Ovary (tissue), 10 donors: ENCODE measurements at places on chromosomes 2 and 18. TPM values are rescaled to one million over a fixed set of nuclear protein-coding genes. Genes with fewer than 3 reads are reported as not detected.

KCNG2 gene
- 0.20 TPM for total RNA-seq

ANKRD30B gene
- total RNA-seq, result not detected

TMEM198 gene
- 5.8 TPM for total RNA-seq

TLX2 gene
- not detected for total RNA-seq

REG3G gene
- 0.77 TPM for total RNA-seq

ANKRD12 gene
- 87.8 TPM for total RNA-seq

UGT1A7 gene
- total RNA-seq, result not detected

FEV gene
- total RNA-seq, result not detected

PAX8 gene
- 0.15 TPM for total RNA-seq

CYS1 gene
- 13.0 TPM for total RNA-seq

SERPINB4 gene
- not detected for total RNA-seq

DNA sequence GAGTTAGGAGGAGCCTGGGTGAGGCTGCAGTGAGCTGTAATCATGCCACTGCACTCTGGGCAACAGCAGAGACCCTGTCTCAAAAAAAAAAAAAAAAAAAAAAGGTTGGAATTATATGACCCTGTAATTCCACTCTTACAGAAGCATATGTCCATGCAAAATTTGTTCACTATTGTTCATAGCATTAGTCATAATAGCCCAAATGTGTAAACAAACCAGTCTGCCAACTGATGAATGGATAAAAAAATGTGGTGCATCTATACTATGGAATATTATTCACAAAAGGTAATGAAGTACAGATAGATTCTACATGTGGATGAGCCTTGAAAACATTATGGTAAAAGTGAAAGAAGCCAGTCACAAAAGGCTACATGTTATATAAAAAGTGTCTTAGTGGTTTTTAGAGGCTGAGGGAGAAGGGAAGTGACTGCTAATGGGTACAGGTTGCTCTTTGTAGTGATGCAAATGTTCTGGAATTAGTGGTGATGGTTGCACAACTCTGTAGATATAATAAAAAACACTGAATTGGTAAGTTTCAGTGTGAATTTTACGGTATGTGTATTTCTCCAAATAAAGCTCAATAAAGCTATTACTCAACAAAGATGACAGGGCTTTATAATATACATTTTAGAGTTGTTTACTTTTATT, 9.4 kb downstream of the COA5 start:
- DNase-seq, result no peak

DNA sequence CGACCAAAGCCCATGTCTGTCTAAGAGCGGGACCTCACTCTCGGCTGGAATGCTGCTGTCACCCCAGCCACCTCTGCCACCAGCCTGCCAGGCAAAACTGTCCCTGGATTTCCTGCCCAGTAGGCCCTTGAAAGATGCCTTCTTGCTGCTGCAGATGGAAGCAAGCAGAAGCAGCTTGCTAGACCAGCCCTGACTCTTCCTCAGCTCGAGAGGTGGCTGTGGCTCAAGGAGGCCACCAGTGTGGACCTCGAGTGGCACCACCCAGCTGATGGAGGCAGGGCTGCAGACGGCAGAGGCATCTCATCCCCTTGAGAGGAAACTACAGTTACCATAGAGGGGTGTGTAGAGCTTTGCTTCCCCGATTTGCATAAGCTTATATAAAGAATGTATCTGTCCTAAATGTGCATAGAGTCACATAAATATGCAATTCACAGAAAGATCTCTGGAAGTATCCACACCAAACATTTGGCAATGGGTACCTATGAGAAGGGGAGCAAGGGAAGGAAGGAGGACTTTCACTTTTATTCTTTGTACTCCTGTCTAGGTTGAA, 20.6 kb downstream of the ADCY3 start:
- no peak for DNase-seq

DNA sequence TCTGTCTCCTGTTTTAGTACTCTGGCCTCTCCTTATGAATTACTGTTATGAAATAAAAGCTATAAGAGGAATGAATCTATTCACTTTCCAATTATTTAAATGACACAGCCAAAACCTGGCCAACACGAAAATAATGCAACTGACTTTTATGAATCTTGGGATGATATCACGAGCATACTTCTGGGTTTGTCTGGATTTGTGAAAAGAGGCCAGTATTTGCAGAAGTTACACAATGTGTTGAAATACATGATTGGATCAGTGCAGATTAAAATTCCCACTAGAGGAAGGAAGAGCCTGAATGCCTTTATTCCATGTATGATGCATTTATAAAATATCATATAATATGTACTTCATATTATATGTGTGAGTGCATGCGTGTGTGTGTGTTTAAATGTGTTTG, 418.2 kb downstream of the GRB14 start:
- DNase-seq, result no peak

DNA sequence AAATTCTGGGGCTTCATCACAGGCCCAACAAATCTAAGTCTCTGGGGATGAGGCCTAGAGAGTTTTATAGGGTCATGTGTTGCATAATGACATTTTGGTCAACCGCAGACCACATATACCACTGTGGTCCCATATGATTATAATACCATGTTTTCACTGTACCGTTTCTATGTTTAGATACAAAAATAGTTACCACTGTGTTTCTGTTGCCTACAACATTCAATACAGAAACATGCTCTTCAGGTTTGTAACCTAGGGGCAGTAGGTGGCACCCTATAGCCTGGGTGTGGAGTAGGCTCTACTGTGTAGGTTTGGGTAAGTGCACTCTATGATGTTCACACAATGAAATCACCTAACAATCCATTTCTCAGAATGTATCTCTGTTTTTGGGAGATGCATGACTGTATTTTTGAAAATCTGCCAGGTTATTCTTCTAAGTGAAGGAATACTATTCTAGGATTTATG, 485.2 kb downstream of the PTPRM start:
- no peak for DNase-seq

- DNase-seq, result no peak
Observed at GRCh38 chr2:159176555-159176954, 109.9 kb downstream of the WDSUB1 start.

DNA sequence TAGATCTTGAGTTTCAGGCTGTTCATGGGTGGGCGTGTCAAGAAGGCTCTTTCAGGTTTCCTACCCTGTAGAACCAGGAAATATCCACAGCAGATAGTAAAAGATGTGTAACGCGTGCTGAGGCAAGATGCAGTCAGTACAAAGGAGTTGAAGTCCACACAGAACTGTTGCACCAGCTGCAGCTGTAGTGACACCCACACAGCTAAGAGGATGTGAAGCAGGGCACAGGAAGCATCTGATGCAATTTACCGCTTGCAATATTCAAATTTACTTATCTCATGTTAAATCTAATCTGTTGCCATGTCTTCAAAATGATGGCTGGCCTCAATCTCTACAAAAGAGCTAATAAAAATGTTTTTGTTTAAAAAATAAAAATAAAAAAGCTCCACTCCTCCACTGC, 132.8 kb downstream of the ARHGAP15 start:
- no peak for DNase-seq

GRCh38 chr18:59270689-59271257, 2.5 kb downstream of the RAX start:
- no peak for DNase-seq

DNA sequence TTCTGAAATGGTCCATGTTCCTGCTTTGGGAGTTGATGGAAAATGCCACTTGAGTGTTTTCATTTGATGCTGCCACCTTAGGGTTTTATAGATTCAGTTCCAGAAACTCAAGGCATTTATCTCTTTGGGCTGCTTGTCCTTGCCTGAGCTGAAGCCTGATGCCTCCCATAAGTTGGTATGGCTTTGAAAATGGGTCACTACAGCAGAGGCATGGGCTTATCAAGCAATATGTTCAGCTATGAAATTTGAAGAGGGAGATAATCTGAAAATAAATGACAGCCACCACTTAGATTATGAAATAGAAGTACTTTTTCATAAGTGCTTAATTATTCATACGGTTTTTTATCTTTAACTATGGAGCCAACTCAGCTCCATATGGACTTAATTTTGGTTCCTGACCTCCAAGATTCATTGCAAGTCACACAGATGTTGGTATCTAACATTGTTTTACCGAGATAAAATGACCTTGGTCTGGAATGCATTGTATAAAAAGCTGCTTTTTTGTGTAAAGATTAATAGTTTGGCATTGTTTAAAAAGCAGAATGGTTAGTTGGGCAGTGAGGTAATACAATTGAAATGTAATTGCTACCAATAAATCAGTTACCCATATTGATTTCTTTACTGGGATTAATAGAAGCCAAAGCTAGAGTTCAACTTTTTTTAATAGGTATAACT, 4.5 kb downstream of the SLC14A1 start:
- DNase-seq, result no peak

DNA sequence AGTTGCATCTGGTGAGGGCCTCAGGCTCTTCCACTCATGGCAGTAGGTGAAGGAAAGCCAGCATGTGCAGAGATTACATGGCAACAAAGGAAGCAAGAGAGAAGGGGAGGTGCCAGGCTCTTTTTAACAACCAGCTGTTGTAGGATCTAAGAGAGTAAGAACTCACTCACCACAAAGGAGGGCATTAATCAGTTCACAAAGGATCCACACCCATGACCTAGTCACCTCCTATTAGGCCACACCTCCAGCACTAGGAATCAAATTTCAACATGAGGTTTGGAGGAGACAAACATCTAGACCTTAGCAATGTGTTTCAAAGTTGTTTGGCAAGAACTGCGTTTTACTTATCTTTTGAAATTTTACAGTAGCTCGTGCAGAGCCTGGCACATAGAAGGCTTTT, 20.5 kb upstream of the REG3A start:
- DNase-seq, result no peak

DNA sequence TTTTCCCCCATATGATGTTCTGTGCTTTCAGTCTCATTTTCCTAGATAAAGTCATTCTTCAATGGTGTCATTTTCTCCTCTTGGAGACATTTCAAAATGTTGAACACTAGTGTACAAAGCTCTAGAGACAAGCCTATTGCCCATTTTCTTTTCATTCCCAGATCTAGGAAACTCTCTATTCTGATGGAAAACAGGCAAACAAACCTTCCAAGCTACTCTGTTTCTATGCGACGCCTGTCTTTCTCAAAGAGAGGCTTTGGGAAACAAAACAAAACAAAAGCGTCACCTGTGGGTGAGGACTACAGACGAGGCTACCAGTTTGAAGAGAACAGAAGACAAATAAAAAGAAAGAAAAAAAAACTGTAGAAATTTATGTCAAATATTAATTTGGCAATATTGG, 311.0 kb downstream of the CBLN2 start:
- DNase-seq, result no peak

GRCh38 chr2:195390686-195391321, 266.2 kb upstream of the SLC39A10 start:
- DNase-seq, result no peak

GRCh38 chr18:13261661-13262357, 43.2 kb downstream of the LDLRAD4 start:
- no peak for DNase-seq

GRCh38 chr2:208415897-208416296, 9.3 kb downstream of the PTH2R start:
- DNase-seq, result no peak

DNA sequence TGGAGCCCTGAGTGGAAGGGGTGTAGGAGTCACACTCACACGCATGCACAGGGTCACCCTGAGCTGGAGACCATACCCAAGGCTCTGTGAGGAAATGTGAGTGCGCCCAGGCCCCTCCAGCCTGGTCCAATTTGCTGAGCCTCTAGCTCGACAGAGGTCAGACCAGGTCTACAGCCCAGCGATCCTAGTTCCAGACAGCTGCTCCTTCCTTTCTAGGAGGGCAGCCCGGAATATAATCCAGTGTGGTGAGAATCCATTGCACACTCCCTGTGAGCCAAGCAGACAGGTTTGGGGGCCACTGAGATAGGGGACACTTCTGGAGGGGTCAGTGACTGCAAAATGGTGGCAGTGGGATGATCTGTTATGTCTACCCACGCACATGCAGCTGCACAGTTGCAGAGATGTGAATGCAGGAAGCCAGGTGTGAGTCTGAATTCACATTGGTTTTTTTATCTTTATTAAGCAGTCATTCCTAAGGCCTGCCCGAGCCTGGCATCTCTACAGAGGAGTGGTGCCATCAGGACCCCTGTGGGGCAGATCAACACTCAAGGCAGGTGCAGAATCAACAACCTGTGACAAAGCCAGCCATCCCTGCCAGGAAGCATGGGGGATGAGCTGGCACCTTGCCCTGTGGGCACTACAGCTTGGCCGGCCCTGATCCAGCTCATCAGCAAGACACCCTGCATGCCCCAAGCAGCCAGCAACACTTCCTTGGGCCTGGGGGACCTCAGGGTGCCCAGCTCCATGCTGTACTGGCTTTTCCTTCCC, at the start of gene GPR148:
Gene GPR148 (plus strand): TSS at position 522 of the 768 bp plus-strand sequence. CDS start 82 bp downstream, at position 604.
- DNase-seq, result no peak

GRCh38 chr18:54303408-54303807, 34.1 kb downstream of the POLI start:
- no peak for DNase-seq

DNA sequence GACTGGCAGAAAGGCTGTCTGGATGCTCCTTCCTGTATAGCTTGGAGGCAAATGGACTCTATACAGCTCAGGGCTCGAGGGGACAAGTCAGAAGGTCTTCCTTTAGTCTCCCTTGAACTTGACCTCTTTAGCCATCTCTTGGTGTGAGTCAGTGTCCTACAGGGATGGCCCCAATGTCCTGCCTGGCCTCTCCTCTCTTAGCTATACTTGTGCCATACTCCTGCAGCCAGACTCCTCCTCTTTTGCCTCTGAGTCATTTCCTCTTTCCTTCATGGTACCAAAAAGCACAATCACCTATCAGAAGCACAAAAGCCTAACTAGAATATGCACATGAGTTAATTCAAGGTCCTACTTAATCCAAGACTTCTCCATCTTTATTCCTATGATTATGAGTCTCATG, 112.7 kb downstream of the XRCC5 start:
- DNase-seq, result no peak

DNA sequence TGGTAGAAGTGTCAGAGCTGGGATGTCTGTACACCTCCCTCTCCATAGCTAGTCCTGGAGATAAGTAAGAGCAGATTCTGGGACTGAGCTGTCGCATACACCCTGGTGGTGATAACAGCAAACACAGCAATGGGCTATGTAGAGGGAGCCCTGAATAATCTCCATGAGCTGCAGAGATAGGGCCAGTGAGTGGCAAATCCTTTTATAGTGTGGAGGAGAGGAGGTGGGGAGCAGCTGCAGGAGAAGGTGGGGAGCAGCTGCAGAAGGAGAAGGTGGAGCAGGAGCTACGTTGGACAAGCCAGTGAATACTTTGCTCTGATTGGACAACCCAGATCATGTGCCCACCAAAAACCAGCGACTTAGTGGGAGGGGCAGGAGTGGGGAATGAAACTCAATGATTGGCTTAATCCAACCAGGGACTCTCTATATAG, 85.5 kb downstream of the TMEM247 start:
- no peak for DNase-seq

DNA sequence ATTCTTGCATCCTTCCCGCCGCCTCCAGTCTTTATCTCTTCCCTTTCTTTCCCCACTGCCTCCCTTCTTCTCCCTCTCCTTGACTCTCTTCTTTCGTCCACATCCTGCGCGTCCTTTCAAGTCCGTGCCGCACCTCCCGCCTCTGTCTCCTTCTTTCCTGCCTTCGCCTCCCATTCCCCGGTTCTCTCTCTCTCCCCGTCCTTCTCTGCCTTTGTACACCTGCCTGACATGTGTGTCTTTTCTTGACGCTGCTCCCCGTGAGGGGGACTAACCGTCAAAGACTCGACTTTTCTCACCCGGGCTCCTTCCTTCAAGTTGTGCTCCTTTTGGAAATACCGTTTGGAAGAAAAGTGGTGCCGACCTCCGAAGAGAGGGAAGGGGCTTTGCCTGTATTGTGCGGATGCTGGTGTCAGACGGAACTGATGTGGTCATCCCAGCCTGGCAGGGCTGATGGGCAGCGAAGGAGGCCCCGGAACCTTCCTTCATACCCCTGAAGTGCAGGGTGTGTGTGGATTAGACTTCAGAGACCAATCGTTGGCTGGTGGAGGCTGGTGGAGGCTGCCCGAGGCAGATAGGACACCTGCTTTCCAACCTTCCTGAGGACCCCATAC, 879 bp downstream of the TMEM178A start:
- no peak for DNase-seq
